ENCODE measurements at places on chromosomes 12 and 14. TPM values are rescaled to one million over a fixed set of nuclear protein-coding genes. Genes with fewer than 3 reads are reported as not detected.
A peak's percentile ranks its signal among the peaks of the same experiment; 100 is the strongest.

Gene LRRC10
- 43.8 TPM for total RNA-seq

Gene ZC3H14
- total RNA-seq, result 44.1 TPM

Gene TPH2
- total RNA-seq, result not detected

Gene CCDC196
- not detected for total RNA-seq

Gene LRRIQ1
- total RNA-seq, result 0.22 TPM

Gene LTA4H
- 35.4 TPM for total RNA-seq

DNA sequence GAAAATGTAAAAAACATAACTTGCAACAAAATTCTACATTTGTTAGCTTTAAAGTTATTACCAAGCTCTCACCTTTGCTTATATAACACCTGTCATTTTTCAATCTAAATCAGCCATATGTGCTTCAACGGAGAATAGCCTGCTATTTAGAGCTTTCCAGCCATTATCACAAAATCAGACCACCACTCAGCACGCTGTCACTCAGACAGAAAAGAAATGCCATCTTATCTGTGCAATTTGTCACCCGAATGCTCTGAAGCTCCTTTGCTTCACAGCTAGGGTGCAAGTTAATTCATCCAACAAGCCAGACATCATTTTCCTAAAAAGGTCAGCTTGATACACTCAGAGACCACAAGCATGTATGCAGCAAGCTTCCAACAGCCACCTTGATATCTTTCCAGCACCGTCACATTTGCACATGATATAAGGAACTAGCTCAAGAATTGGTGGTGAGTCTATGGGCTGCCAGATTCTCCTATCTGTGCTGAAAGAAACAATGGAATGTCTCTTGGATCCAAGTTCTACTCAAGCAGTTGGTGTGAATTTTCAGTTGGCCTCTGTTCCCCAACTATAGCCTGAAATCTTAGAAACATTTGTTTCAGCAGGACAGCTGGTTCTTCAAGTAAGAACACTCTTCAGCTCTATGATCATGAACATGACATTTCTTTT, 20.0 kb upstream of the IFNG-AS1 start:
- peaks cover 5% of the 10 kb centered on the region for H3K4me1 ChIP-seq
- DNase-seq, result no peak
- H3K27me3 ChIP-seq, result no peaks in the 10 kb centered on the region
- no peak overlapping the region for H3K4me3 ChIP-seq
- no peaks in the 10 kb centered on the region for H3K36me3 ChIP-seq

GRCh38 chr14:67371247-67372148, 11.4 kb downstream of the EIF2S1 start:
- DNase-seq, result no peak
- H3K4me3 ChIP-seq, result no peak overlapping the region
- no peaks in the 10 kb centered on the region for H3K27me3 ChIP-seq
- no peak overlapping the region for H3K27ac ChIP-seq

DNA sequence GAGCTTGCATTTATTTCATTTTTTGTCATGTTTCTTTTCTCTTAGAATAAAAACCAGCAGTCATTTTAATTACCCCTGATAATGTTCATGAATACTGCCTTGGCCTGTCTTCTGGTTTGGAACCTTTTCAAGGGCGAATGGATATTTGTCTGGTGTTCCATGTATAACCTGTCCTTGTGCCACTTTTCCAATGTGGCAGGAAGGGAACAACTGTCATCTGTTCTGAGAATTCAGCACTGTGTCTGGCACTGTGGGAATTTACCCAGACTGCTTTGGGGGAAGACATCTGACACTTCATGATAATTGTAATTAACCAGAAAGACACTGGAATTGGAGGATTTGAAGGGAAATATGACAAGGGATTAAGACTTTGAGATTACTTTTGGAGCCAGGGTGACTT, 352.8 kb downstream of the APAF1 start:
- no peaks in the 10 kb centered on the region for H3K4me1 ChIP-seq
- no peak for DNase-seq
- no peak overlapping the region for H3K4me3 ChIP-seq
- no peaks in the 10 kb centered on the region for H3K36me3 ChIP-seq

GRCh38 chr14:99853206-99853605, 60.0 kb downstream of the EML1 start:
- H3K36me3 ChIP-seq, result peaks cover 12% of the 10 kb centered on the region
- H3K27me3 ChIP-seq, result no peaks in the 10 kb centered on the region
- no peak overlapping the region for H3K27ac ChIP-seq
- H3K4me1 ChIP-seq, result peaks cover 28% of the 10 kb centered on the region
- H3K4me3 ChIP-seq, result no peak overlapping the region

DNA sequence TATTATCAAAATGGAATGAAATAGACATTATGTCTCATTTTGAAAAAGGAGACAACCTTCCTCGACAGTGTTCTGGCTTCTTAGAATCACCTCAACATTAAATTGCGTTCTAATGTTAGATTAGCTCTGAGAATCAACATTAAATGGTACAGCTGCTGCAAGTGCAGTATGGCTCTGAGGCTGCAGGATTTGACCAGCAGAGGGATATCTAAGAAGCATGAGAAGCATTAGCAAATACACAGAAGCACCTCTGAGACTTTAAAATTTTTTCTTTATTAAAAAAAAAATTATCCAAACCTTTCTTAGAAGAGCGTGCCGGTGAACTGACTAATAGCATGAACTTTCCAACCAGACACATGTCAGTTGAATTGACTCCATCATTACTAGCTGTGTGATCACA, 253.4 kb upstream of the LRIG3 start:
- H3K36me3 ChIP-seq, result no peaks in the 10 kb centered on the region
- no peaks in the 10 kb centered on the region for H3K27me3 ChIP-seq
- DNase-seq, result no peak

DNA sequence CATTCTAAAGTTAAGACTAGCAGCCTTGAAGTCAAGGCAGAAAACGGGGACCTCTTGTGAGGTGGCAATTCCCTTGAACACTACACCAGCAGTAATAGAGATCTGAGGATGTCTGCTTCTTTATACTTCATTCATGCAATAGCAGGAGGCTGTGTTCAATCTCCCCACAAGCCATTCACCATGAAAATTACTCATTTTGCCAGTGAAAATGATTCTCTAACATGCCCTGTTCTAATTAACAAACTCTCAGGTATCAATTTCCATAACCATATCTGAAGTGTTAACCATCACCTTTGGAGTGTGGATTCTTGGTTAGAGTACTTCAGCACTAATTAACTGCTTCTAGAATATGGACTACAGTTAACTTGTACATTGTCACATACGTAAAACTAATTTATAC, 3.4 kb upstream of the GLIPR1 start:
- H3K4me1 ChIP-seq, result peaks cover 3% of the 10 kb centered on the region
- H3K27ac ChIP-seq, result no peak overlapping the region
- no peak overlapping the region for H3K4me3 ChIP-seq
- H3K27me3 ChIP-seq, result no peaks in the 10 kb centered on the region
- no peak for DNase-seq

DNA sequence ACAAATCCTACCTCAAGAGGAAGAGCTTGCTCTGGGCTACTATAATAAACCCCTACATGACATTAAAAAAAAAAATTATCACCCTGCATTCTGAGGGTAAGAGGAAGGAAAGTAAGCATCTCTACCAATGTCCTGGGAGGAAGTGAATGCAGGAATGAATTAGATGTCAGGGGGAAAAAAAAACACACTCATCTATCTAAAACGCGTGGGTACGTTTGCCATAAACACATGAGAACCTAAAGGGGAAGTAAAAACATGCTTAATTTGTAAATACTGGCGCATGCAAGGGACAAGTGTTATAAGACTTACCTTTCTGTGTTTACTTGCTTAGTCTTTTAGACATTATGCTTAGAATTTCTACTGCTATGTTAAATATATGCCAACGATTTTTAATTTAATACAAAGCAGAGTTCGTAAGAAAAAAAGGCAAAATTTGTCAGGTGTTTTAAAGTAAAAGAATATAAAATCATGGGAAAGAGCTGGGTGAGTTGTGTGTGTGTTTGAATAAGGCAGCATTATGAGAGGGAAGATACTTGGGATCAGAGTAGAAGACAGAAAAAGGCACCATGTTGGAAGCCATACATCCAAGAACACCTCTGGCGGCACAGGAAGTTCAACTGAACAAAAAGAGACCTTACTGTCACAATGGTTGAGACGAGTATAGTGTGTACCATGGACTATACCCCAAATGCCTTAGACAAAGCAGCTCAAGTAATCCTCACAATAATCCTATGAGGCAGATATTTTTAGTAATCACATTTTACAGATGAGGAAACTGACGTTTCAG, 1.5 kb downstream of the TMED8 start:
- peak overlapping the region; percentile 91 for H3K4me3 ChIP-seq
- H3K4me1 ChIP-seq, result peaks cover 28% of the 10 kb centered on the region
- H3K36me3 ChIP-seq, result no peaks in the 10 kb centered on the region
- H3K27me3 ChIP-seq, result no peaks in the 10 kb centered on the region
- DNase-seq, result no peak
- H3K27ac ChIP-seq, result no peak overlapping the region

- no peak overlapping the region for H3K4me3 ChIP-seq
- peaks cover 89% of the 10 kb centered on the region for H3K4me1 ChIP-seq
- peak overlapping the region; percentile 78 for H3K27ac ChIP-seq
- no peak for DNase-seq
- H3K36me3 ChIP-seq, result no peaks in the 10 kb centered on the region
- H3K27me3 ChIP-seq, result no peaks in the 10 kb centered on the region
These were observed 108.0 kb downstream of the PPP2R5E start for GRCh38 chr14:63435204-63435603.

DNA sequence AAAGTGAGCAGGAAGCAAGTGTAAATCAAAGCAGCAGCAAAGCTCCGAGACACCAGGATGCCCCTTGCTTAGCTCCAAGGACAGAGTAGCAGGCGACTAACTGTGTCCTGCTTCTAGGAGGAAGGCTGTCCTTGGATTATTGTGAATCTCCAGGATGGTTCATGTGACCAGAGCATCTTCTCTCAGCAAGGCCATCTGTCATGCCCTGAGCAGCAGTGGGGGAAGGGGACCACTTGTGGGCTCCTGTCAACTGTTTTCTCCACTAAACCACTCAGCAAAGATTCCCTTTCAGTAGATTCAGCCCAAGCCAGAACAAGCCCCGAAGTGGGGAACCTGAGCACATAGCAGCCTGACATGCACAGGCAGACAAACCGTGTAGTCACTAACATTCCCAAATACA, 19.4 kb downstream of the MAP3K9 start:
- no peak overlapping the region for H3K4me3 ChIP-seq
- no peaks in the 10 kb centered on the region for H3K4me1 ChIP-seq
- H3K27ac ChIP-seq, result no peak overlapping the region
- H3K36me3 ChIP-seq, result no peaks in the 10 kb centered on the region

DNA sequence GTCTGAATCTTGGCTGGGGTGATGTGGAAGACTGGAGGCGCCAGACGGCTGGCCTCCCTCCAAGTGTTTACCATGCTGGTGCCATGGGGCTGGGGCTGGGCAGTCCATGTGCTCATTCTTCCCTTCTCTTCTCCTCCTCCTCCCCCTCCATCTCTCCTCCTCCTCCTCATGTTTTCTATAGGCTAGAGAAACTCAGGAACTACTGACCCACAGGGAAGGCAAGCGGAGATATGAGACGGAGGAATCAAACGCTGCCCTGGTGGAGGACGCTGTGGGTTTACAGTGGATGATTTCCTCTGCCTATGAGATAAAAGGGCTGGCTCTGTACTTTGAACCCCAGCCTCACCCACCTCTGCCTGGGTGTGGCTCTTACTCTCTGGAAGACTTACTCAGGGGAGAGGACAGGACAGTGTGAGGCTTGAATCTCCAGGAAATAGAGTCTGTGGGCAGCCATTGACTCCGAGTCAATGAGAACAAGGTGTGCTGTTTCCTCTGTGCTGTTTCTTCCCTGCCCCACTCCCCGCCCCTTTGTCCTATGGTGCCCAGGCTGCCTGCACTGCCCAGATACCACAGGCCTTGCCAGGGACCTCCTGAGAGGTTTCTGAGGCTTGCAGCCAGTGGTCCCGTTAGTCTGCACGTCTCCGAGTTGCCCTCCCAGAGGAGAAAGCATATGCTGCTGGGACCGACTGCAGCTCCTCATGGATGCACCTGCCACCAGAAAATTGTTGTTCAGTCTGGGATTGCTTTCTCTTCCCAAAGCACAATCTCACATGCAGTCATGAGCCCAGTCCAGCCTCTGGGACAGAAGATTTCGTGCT, 132.6 kb upstream of the ARHGAP5 start:
- H3K4me1 ChIP-seq, result peaks cover 28% of the 10 kb centered on the region
- H3K4me3 ChIP-seq, result no peak overlapping the region

- no peaks in the 10 kb centered on the region for H3K4me1 ChIP-seq
- DNase-seq, result no peak
- no peaks in the 10 kb centered on the region for H3K36me3 ChIP-seq
- no peak overlapping the region for H3K4me3 ChIP-seq
These were observed 122.0 kb downstream of the WIF1 start for GRCh38 chr12:64999148-64999425.

DNA sequence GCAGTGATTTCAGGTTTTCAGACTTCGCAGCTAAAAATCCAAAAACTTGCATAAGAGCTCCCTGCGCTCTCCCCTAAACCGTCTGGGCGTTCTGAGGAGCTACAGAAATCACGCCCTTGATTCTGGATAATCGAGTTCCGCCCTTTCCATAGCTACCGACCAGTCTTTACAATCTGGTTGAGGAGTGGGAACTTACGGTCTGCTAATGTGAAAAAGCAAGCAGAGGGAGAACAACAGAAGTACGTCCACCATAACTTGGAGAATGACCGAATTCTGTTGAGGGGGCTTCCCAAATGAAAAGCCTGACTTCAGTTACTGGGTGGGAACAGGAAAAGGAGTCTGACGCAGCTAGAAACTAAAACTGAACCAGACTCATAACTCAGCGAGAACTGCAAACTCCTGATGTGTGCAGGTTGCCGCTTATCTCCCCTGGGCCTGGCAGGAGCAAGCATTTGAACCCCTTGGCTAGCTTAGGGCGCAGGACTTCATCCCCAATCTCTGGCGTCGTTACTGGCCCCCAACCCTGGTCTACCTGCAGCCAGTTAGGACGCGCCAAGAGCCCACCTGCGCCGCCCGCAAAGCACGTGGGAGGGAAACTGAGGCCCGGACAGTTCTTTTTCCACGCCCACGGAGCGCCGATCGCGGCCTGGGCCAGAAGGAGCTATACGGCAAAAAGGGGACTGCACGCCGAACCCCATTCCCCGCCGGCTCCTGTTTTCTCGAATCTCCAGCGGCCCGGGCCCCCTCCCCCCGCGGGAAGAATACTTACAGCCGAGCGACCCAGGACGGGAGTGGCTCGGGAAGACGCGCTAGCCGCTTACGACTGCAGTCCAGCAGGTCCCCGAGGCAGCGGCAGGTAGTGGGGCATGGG, 838 bp downstream of the LRIG3 start:
- peaks cover 65% of the 10 kb centered on the region for H3K4me1 ChIP-seq
- H3K27ac ChIP-seq, result peak overlapping the region; percentile 90
- no peaks in the 10 kb centered on the region for H3K27me3 ChIP-seq
- peak overlapping the region; percentile 84 for H3K4me3 ChIP-seq
- DNase-seq, result no peak

- no peaks in the 10 kb centered on the region for H3K4me1 ChIP-seq
- no peak overlapping the region for H3K27ac ChIP-seq
- no peak for DNase-seq
- H3K27me3 ChIP-seq, result no peaks in the 10 kb centered on the region
- H3K4me3 ChIP-seq, result no peak overlapping the region
These were observed 271.4 kb downstream of the NAV3 start for GRCh38 chr12:78101946-78102635.

GRCh38 chr12:4196805-4197420, 76.6 kb upstream of the CCND2 start:
- H3K4me3 ChIP-seq, result no peak overlapping the region
- H3K36me3 ChIP-seq, result no peaks in the 10 kb centered on the region
- no peak overlapping the region for H3K27ac ChIP-seq
- H3K27me3 ChIP-seq, result peaks cover 65% of the 10 kb centered on the region

- H3K27ac ChIP-seq, result no peak overlapping the region
- no peak for DNase-seq
- H3K27me3 ChIP-seq, result no peaks in the 10 kb centered on the region
- no peaks in the 10 kb centered on the region for H3K36me3 ChIP-seq
- H3K4me1 ChIP-seq, result no peaks in the 10 kb centered on the region
- no peak overlapping the region for H3K4me3 ChIP-seq
These were observed 162.3 kb downstream of the GRIP1 start for GRCh38 chr12:66516561-66516960.
